ENCODE measurements at places on chromosomes 5 and 9.
A peak's percentile ranks its signal among the peaks of the same experiment; 100 is the strongest.

DNA sequence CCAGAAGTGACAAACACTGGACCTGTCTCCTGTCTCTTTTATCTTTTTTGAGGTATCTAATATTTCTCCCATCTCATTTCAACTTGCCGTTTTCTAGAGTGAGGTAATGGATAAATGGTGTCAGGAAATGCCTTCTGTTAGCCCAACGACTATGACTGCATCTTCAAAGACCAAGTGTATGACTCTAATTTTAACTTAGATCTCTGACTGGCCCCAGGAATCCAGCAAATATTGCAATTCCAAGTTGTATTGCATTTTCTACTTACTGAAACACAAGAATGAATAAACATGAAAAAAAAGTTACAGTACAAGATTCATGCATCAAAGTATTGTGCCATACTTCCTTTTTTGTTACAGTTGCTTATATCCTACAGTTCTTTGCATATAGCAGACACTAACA lies 26.3 kb downstream of the SLC28A3 start:
- DNase-seq, result no peak

DNA sequence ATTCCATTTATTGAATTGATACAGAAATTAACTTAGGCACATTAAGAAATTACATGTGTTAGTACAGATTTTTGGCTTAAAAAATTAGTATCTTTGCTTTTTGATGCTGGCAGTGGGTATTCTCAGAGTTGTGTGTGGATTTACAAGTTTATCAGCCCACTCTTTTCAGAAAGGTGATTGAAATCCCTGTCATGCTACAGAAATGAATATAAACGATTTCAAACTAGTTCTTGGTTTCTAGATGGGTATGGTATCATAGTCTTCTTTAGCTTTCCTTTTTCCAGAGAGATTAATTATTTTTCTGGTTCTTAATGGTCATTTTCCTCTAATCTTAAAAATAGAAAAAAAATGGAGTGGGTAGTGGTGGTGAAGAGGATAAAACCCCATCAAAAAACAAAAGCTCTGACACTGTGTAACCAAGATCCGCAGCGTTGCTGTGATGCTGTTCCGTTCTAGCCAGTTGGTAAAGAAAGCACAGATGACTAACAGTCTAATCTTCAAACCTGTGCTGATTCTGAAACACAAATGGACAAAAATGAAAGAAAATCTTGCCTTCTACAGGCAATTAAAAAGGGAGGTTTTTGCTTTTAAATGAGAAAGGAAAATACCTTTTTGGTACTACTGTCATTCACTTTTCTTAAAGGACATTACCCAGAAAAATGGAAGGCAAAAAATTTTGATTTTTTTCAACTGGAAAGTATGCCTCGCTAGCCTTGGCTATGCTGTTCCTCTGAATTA lies 5.2 kb downstream of the LRRTM2 start:
- peak; percentile 75 for DNase-seq

DNA sequence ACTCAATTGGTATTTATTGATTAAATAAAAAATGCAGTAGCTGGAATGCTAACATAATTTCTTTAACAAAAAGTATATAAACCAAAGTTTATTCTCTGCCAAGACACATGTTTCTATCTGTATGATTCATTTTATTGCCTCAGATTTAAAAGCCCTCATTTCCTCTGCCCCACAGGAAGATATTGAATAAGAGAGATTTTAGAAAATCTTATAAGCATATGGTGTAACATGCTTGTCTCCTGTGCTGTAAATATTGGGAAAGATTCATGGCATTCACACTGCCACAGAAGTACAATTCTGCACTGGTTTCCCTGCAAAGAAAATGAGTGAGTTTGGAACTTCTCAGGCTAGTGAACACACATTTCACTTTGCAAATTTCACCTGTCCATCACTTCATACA lies 134.9 kb upstream of the FBXL7 start:
- no peak for DNase-seq

DNA sequence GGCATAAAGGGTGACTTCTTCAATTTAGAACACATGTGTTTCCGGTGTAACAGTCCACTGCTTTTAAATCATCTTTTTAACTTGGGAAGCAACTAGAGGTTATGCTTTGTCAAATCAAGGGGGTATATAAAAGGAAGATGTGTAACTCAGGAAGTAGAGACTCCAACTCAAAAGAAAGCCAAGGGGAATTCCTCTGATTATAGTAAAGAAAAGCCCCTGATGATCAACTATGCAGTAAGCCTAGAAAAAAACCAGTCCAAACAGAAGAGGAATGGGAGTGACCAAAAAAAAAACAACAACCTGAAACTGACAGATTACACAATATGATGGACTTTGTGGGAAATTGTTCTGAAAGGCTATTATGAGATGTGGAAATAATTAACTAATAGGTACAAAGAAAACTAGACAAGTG lies 90.3 kb downstream of the AK8 start:
- no peak for DNase-seq

DNA sequence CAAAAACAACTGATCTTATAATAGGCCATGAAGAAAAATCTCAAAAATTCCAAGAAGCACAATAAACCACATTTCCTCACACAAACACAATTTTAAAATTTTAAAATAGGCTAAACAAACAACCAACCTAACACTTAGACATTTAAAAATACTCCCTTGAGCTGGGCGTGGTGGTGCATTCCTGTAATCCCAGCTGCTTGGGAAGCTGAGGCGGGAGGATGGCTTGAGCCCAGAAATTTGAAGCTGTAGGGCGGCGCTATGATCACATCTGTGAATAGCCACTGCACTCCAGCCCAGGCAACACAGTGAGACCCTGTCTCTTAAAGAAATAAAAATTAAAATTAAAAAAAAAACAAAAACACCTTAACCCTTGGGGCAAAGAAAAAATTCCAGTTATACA lies 36.9 kb upstream of the TESK1 start:
- DNase-seq, result no peak

GRCh38 chr9:128383791-128384190 lies 12.6 kb downstream of the URM1 start:
- no peak for DNase-seq

DNA sequence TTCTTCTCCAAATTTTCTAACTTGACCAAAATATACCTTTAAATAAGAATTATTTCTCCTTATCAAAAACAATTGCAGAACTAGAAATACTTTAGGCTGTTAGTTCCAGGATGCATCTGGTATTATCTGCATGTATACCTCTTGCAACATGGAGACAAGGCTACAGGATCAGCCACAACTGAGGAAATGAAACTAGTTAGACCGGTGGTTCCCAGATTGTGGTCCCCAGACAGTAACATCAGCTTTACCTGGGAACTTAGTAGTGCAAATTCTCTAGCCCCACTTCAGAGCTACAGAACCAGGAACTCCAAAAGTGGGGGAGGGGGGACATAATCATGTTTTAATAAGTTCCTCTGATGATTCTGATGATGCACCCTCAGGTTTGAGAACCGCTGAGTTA lies 61.6 kb upstream of the C9orf72 start:
- no peak for DNase-seq

DNA sequence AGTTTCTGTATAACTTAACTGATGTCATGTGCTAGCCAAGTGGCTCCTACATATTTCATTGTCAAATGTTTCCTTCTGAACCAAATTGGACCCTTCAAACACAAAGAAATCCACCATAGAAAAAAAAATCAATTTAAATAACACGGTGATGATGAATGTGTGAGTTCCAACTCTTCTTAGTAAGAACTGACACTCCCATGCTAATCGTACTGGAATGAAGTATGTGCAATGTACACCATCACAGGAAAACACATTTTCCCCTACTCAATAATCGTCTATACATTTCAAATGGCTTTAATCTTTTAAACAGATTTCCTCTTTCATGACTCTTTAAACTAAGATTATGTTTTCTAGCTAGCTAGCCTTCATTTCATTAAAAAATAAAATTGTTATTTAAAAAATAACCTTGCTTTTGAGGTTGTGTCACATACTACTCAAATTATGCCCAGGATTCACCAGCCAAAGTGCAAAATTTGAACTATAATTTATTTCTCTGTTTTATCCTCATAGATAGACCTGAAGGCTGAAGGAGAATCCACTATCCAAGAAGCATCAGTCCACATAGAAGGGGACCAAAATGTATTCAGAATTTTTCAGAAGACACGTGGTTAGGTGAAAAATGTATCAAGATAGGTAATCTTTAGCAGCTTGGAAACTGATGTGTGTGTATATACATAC lies 131.0 kb upstream of the ITGA1 start:
- no peak for DNase-seq

DNA sequence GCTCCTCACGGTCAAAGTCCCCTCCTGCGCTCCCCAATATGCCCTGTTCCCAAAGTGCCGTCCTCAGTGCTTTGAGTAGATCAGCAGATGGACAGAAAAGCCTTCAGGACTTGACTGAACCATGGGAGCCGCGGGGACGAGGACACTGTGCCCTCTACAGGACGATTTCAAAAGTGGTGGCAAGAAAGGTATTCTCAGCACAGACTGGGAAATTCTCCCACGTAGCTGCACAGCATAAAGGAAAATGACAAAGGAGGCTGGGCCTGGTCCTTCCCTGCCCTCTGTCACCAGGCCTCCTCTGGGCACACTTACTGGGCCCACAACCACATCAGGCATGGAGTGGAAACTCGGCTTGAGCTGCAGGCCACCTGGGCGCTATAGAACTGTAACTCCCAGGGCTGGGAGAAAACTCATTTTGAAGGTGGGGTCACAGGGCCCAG lies 16.7 kb upstream of the MTMR12 start:
- peak; percentile 64 for DNase-seq

- no peak for DNase-seq
Measured at GRCh38 chr9:125409637-125410521, 148.3 kb downstream of the GAPVD1 start.

DNA sequence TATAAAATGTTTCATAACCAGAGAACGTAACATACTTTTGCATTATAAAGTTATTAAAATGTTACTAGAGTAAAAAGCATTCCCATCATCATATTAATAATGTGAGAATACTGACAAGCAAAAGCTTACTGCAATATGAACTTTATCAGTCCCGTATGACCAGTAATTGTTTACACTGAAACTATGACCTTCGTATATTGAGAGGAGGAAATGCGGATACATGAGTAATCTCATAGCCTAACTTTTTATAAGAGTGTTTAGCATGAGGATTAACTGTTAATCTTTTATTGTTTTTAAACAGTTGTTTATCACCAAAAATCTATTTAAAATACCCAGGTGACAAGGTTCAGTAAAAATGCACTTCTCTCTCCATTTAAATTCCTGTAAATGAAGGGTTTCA lies 272.4 kb downstream of the SLF1 start:
- DNase-seq, result peak; percentile 34

DNA sequence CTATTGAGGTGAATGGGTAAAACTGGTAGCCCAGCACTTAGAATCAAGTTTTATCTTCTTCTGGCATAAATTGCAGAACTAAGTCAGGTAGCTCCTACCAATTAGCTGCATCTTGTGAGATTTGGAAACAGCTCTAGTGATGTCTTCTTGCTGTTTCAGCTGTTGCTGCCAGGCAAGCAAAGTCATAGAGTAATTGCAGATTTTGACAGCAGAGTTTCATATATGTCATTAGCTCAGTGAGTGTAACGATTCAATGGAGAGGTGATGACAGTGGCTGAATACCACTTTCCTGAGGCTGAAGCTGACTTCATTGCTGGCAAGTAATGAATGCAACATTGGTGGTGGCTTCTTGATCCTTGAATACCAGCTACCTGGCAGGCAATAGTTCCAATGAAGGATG lies 1109.7 kb upstream of the CDH18 start:
- DNase-seq, result no peak

- DNase-seq, result no peak
Measured at GRCh38 chr9:19156805-19157204, 29.5 kb upstream of the PLIN2 start.

DNA sequence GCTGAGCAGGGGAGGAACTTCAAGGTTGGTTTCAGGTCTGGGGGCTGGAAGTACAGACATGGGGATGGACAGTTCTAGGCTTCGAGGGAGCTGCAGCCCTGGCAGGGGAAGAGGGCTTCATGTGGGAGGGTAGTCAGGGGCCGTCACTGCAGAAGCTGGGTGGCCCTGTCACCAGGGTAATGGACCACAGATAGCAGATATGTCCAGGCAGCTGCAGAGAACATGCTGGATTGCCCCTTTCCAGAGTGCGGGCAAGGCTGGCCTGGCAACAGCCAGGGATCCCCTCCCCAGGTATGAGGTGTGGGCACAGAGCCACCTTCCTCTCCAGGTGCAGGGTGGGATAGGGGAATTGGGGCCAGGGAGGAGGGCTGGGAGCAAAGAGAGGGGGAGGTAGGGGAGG lies 206.5 kb downstream of the GADD45G start:
- no peak for DNase-seq

DNA sequence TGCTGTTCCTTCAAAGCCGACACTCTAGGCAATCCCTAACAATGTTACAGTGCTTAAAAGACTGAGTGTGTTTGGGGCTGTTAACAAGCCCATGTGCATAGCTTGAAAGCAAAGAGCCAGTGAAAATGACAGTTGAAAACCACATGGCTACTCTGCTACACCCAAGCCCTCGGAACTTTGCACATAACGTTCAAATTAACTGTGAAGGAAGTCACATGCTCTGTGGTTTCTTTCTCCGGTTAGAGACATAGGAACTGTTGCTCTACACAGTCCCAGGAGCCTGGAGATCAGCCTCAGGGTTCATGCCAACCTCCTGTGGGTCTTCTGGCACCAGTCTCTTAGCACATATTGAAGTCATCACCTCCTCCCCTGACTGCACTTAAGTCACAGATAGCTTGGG lies 51.1 kb downstream of the C9orf152 start:
- peak; percentile 66 for DNase-seq

DNA sequence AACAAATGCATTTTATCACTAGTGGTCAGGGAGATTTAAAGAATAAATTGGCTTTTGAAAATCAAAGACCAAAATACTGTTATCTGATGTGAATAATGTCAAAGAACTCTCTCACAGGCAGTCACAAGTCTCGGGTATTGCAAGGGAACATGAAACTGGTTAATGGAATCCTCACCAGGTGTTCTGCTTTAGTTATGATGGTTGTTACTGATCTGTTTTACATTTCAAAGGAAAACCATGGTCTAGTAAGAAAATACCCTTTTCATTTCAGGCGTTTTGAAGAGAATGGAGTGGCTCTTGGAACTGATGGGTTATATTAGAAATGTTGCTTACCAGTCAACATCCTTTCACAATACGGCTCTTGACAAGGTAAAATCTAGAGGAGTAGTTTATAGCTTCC lies 43.4 kb downstream of the HACD4 start:
- no peak for DNase-seq
